Activated CD4-positive, alpha-beta T cell treated with anti-CD3 and anti-CD28 coated beads, Interleukin-2, Interleukin-6, amounts not matched to agents 100 ng/mL and 50 ng/mL, durations not matched to agents 16 hours and 8 hours (primary cell): ENCODE measurements at places on chromosomes 4 and X.

DNA sequence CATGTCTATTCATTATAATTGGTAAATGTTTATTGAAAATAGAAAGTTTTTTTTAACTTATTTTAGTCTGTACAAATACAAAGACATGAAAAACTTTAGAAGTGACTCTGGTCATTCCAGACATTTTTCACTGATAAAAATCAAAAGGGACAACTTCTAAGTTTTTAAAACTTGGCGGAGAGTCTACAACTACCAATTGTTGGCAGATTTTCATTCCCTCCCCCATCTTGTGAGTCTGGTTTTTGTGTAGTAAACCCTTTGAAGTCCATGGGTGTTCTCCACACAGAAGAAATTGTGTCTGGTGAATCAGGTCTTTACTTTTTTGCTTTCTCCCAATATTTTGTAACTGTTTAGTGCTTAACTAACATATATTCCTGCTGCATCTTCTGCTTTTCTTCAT lies 336.5 kb downstream of the PDGFC start:
- no peak for DNase-seq

GRCh38 chr4:45865781-45866180 lies 258.1 kb downstream of the GABRG1 start:
- no peak for DNase-seq

DNA sequence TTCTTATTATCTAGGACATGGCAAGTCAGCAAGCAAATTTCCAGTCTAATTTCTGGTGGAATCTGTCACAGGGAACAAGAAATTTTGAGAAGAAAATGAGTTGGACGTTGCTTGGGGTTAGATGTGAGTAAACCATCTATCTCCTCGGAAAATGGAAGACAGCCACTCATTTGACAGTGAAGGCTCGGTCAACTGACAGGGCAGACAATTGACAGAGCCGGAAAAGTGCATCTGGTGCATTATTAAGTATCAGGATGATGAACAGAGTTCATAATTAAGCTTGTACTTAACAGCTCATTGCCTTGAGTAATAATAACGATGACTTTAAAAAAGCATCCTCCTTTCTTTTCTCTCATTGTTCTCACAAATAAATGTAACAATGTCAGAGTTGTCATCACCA lies 168.4 kb downstream of the MAD2L1 start:
- DNase-seq: no peak

GRCh38 chr4:103757631-103758030 lies 37.8 kb upstream of the TACR3 start:
- no peak for DNase-seq

GRCh38 chrX:126985027-126985426 lies 165.5 kb downstream of the PRR32 start:
- no peak for DNase-seq

DNA sequence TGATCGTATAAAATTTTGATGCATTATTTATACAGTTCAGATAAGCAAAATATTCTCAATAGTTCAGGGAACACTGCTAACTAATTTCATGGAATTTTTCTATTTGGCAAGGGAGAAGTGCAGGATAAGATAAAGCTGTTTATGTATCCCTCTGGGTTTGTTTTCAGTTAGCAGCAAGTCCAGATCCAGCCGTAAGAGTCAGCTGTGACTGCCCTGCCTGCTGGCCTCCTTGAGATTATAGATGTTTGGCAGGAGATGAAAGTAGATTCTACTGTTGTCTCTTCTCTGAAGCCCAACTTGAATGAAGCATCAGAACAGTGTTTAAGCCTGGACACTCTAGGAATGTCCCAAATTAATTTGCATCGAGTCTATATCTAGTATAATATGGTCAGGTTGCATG lies 29.5 kb downstream of the ANTXR2 start:
- DNase-seq: no peak

- no peak for DNase-seq
Measured at GRCh38 chr4:123055943-123056342, 133.5 kb upstream of the NUDT6 start.

DNA sequence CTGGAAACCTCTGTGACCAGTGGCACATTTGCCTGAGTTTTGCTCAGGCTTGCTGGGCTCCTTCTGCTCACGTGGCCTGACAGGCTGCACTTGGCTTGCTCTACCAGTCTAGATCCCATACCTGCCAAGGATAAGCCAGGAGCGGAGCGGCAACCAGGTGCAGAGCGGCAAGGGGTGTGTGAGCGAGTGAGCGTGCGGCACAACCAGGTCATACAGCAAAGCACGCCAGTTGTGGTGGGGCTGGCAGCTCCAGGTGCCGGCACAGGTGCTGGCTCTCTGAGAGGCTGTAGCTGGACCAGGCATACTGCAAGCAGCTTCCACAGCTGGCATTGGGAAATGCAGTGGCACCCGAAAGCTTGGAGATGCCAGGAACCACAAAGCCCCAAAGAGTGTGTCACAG lies 1495.1 kb downstream of the PCDH7 start:
- no peak for DNase-seq

DNA sequence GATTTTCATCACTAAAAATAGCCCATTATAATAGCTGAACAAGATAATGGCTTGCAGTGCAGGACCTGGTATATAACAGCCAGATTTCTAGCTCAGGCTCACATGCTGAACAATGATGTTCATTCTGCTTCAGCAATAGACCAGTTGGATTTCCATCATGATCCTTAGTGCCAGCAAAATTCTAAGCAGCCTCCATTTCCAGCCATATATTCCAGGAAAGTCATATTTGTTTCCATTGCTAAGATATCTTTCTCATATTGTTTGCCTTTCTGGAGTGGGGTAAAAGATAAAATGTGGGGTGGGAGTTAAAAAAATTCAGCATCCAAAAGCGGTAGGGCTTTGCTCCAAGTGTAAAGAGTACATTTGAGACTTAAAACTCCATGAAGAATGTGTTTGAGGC lies 2344.1 kb downstream of the PCDH7 start:
- no peak for DNase-seq

DNA sequence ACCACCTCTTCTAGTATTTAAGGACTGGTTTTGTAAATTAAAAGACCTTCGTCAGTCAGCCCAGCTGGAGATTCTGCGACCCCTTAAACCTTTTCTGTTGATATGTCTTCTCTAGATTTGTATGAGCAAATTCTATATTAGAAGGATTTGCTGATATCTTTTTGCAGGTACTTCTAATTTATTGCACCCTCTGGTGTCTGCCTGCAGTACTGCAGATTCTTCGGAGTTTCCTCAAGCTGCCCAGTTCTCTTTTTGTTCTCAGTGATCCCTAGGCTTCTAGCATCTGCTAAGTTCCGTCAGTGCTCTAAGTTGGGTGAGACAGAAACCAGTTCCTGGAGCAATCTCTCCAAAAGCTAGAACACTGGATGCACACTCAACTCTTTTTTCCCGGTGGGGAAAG lies 545.2 kb downstream of the C4orf33 start:
- peak; percentile 51 for DNase-seq

GRCh38 chr4:98245226-98245625 lies 16.0 kb upstream of the RAP1GDS1 start:
- peak; percentile 15 for DNase-seq

GRCh38 chr4:152601156-152601555 lies 65.3 kb upstream of the FBXW7 start:
- no peak for DNase-seq

- DNase-seq: peak; percentile 46
Measured at GRCh38 chrX:120560405-120560841, 339 bp downstream of the CUL4B start.

GRCh38 chrX:109344101-109344500 lies 137.8 kb downstream of the GUCY2F start:
- DNase-seq: no peak

DNA sequence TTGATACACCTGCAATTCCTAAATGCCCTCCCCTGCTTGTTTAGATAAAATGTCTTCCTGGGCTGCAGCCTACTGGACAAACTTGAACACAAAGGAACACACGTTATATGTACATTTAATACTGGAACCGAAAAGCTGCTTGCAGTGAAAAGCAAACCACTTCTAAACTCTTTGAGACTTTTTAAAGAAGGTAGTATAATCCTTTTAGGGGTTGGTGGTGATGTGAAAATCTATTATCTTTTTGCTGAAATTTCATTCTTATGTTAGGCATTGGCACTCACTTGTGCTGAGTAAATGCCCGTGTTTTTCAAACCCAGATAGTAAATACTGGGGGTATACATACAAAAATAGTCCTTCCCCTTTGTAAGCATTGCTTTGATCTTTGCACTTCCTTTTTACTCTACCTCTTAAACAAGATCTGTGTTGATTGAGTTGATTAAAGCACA lies 2.2 kb downstream of the NFKB1 start:
- no peak for DNase-seq

DNA sequence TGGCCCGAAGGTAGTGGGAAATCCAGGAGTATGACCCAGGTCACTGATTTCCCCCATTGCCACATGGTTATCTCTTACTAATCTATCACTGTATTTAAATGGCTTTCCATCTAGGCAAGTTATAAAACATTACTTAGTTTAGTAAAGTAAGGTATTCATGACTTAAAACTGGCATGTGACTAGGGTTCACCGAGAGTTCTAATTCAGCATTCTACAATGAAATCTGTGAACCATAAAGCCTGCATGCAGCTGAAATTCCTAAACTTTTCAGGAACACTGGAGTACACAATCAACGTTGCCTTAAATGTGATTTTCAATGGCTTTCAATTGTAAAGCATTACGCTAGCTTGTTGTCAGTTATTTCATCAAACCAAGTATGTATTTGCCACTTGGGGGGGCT lies 22.7 kb upstream of the PRPS2 start:
- DNase-seq: no peak

- no peak for DNase-seq
Measured at GRCh38 chrX:133516686-133517085, 101.4 kb upstream of the GPC4 start.

DNA sequence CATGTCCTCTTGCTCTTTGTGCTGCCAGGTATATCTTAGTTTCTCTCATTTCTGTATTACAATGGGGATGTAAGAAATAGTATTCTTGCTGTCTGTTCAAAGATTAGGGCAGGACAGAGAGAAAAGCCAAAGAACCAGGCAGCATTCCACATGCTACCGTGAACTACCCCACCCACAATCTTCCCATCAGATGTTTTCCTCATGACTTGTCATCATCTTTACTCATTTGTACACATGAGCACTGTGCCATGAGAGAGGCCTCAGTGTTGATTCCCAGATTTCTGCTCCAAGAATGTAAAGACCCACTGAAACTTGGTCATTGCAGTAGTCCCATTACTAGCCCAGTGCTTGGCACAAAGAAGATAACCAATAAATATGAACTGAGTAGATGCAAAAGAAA lies 354.6 kb upstream of the RASGEF1B start:
- no peak for DNase-seq

DNA sequence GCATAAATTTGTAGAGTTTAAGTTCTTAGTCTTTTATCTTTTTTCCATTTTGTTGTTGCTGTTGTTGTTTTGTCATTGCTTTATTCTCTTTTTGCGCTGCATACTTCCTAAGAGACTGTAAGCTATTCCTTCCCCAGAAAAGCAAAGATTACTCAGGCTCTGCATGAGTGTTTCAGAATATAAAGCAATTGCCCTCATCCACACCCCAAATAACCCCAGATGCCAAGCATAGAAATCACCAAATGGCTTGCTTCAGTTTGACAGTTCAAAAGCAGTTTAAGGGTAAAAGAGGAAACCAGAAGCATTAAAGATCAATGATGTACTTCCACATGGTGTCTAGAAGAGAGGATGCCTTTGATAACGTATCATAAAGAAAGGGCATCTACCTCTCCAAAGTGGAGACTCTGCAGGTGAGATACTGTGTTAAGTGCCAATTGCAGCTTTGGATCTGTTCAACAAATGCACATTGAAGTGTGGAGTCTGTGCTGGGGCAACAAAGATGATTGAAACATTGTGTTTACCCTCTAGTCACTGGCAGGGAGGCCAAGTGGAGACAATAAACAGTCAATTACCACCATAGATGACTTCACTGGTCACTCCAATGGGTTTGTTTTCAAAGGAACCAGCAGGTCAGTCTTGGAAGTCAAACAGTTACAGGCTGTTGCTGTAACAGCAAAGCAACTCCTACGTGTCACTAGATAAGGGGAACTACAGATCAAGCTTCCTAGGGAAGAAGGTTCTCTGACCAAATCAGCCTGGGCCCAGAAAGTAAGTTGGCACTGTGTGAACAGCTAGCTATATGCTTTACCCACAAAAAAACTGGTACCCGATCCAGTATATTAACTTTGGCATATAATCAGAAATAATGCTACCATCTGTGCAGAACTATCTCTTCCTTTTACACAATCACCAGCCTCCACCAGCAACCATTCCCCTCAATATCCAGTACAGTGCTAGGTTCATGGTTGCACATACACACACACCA lies 40.6 kb upstream of the IL21 start:
- DNase-seq: no peak

GRCh38 chr4:74474345-74475090 lies 29.6 kb downstream of the AREG start:
- no peak for DNase-seq

DNA sequence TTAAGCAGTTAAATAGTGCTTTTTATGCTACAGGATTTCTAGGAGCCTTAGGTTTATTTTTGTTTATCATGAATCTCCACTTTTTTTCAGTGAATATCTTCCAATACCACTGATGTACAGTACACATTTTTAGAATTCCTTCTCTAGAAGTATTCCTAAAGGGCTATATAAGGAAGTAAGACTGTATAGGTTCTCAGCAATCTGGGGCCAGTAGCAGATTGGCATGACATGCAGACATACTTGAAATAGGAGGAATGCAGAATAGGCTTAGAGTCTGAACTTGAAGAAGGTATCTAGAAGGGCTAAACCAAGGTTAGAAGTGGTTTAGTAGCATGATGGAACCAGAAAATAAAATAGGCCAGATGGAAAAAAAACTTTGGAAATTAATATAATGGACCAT lies 29.8 kb downstream of the HEPH start:
- no peak for DNase-seq

DNA sequence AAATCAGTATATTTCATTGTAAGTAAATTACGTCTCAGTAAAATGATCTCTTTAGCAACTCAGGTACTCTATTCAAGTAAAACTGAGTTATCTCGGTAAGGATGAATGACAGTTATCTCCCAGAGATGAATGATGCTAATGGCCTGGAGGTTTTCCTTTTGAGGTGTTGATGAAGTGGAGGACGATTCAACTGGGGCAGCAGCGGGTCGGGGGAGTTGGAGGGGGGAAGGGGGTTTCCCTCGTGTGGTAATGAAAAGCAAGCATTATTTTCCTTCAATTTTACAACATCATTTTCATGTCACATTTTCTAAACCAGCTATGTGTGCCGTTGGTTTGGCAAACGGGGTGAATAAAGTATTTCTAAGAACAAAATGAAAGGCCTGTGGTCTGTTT lies 92.4 kb upstream of the ATXN3L start:
- no peak for DNase-seq
